ENCODE measurements at places on chromosomes 5 and 9.

GRCh38 chr5:110815916-110816605, 77.3 kb downstream of the SLC25A46 start:
- no peak for DNase-seq

DNA sequence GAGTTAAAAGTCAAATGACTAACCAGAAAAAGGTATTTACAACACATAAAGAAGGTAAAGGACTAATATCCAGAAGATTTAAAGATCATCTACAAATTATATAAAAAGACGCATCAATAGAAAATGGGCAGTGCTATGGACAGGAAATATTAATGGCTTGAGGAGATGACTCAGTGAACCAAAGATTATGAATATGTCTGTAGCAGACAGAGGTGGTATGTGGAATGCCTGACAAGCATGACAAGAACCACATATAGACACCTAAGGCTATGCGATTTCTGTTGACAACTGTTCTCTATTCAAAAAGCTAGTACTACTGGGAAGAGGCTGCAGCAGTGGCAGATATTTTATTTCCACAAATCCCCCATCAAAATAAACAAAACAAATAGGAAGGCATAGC, 177.0 kb upstream of the SH3GL2 start:
- no peak for DNase-seq

GRCh38 chr5:76808141-76808691, 10.6 kb upstream of the F2RL1 start:
- no peak for DNase-seq

DNA sequence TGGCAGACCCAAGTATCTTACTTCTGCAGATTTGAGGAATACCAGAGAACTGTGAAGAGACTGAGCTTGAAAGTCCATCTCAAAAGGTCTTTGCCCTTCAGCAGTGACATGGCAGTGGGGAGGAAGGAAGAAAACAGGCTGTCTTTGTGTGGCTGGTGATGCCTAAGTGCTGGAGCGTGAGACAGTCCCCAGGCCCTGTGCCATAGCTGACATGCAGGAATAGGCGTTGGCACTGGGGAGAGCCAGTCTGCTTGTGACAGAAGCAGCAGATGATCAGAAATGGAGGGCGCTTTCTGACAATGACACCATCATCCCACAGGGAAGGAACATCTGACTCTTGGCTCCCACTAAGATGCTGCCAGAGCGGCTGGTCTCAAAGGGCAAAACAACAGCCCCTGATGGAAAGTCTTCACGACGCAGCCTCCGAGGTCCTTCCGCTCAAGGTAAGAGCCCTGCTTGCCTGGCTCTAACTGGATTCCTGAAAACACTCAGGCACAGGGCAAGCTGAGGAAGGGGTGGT, 15.5 kb upstream of the GLRX start:
- DNase-seq: no peak

DNA sequence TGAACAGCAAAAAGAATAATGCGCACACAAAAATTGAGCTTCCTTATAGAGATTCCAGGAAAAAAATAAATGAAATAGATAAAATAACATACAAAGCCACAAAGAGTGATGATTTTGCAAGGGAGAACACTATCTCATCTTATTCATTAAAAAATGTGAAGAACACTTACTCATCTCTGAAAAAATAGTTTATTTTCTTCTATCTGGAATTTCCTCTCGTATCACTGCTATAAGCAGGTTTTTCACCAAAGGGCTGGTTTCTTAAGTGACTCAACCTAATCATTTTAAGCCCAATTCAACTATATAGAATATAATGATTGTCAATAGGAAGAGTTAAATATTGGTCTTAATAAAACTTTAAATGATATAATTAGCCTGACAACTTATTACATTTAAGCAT, 504.9 kb downstream of the NR2F1-AS1 start:
- DNase-seq: no peak
